Stimulated activated CD4-positive, alpha-beta T cell treated with anti-CD3 and anti-CD28 coated beads, Interleukin-12 subunit alpha, Interleukin-12 subunit beta, amount 100 ng/mL, for 48 hours (primary cell): ENCODE measurements at places on chromosomes 6 and 20.

DNA sequence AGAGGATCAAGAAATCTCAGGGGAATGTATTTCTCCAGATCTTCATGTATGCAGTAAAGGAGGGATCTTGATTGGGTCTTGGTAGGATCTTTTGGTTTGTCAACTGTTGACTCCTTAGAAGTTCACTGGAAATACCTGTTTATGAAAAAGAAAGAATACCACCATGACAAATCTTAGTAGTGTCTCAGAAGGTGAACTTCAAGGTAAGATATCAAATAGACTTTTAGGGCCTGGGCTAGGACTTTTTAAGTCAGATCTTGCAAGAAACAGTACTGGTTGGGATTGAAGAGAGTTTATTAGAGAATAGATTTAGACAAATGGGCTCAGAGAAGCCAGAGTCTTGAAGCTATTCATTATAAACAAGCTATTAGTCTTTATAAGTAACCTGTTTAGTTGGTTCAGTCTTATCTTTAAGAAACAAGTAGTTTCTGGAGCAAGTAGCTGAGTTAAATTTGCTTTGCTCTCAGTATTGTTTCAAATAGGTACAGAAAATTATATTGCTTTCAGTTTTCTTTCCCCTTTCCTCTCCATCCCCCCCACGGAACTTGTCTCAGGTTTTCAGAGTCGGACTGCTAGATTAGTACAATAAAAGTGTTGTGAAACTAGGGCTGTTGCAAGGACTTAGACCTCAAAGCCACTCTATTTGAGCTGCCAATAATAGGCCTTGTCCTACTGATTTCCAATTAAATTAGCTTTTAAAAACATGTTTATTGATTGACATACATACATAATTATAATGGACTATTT lies 529.1 kb upstream of the CITED2 start:
- no peak for DNase-seq

DNA sequence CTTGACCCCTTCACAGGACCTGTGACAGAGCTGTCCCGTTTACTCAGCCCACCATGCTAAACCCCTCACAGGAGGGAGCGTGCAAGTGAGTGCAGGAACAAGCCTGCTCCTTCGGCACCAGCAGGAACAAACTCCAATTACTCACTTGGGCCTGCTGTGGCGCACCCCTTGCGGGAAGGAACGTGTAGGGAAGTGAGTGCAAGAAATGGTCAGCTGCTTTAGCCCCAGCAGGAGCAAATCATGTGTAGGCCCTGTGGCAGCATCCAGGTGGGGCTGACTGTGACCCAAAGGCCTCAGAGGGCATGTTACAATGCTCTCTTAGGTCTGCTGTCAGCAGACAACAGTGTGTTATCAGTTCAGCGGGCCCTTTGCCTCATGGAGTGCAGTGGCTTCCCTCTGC lies 574.4 kb downstream of the PRKN start:
- no peak for DNase-seq

DNA sequence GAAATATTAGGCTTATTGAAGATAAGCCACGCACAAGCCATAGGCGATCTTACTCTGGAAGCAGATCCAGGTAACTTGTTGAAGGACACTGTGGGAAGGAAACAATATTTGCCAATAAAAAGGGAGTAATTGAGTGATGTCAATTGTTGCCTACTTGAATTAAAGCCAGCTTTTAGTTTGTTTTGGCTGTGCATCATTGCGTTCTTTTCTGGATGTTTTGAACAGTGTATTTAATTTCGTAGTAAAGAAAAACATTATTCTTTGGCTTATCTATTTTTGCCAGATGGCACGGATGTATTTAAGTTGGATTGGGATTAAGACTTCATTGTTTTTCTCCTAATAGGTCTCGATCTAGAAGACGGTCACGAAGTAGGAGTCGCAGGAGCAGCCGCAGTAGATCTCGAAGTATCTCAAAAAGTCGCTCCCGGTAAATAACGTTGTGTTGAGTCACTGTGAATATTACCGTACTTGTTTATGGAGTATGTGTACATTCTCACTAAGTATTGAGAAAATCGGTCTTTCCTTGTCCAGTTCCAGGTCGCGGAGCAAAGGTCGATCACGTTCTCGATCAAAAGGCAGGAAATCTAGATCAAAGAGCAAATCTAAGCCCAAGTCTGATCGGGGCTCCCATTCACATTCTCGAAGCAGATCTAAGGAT lies 2.6 kb downstream of the SRSF6 start:
- DNase-seq = no peak

DNA sequence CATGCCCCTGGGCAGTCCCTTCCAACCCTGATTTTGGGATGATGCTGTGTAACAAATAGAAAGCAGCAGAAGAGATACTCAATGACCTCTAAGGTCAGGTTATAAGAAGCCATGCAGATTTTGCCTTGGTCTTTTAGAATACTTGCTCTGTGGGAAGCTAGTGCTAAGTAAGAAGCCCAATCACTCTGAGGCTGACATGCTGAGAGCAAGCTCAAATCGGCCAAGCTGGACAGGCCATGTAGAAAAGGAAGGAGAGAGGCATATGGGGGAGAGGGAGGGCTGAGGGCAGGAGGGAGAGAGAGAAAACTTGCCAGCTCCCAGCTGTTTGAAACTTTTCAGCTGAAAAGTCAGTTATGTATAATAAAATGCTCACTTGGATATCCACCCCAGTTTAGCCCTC lies 1021.6 kb upstream of the MAP3K7 start:
- DNase-seq = no peak

DNA sequence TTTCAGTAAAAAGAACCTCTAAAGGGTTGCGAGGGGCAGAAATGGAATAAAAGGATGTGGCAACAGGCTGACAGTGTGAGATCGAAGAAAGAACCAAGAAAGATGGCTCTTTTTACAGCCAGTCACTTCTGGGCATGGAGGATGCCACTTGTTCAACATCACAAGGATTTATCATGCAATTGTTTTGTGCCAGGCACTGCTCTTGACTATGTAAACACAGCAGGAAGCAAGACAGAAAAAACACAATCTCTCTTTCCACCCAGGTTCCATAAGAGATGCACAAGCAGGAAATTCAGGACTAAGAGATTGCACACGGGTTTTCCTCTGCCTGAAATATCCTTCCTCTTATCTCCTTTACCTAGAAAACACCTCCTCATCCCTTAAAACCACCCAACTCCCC lies 38.0 kb downstream of the FOXA2 start:
- DNase-seq = no peak

- no peak for DNase-seq
Measured at GRCh38 chr20:37223053-37223452, 38.6 kb downstream of the GHRH start.

DNA sequence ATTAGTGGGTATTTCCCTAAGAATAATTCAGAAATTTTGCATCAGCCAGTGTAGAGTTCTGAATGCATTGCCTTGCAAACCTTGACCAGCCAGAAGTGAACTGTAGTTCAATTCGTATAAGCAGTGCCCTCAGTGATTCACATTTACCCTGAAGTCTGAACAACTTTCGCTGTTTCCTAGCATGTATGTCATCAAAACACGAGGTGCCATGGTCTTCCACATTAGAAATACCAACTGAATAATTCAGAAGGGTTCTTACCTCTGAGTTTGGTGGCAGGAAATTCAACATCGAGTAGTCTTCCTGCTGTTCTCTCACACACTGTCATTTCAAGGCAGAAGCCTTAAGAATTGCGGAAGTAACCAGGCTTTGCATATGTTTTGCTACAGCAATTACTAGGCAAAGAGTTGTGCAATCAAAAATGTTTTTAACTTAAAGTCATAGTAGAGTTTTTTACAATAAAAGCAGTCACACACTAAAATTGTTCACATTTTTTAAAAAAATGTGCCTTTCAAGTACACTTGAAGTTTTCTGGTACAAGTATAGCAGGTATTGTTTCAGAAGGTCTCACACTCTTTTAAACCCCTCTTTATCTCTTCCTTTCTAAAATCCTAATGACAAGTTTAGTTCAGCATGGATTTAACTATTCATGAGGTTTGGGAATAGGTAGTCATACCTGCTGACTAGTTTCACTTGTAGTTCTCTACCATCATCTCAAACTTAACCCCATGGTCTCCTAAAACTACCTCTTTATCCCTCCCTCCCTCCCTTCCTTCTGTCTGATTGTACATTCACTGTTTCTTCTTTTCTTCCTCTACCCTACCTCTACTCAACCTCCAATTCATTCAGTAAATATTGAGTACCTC lies 118.3 kb downstream of the STXBP5 start:
- peak; percentile 24 for DNase-seq

GRCh38 chr20:22630701-22631100 lies 46.3 kb upstream of the FOXA2 start:
- DNase-seq = no peak

- no peak for DNase-seq
Measured at GRCh38 chr20:62252342-62252966, 14.1 kb downstream of the OSBPL2 start.

DNA sequence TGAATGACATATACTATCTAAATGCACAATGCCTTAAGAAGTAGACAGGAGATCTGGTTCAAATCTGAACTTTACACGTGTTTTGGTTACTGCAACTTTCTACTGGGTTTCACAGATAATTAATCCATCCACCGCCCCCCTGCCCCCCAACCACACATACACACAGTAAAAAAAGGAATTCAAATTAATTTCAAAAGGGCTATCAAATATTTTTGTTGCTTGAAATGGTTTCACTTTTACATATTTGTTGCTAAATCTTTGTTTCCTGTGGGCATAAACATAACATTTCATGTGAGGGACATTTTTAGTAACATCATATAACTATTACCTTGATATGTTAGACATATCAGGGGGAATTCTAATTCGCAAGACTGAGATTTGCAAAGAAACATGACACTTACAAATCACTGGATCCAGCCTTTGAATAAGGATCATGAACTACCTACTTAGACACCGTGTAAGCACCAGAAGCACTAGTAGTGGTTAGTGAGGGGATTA lies 7.5 kb downstream of the NEDD9 start:
- no peak for DNase-seq

- DNase-seq = no peak
Measured at GRCh38 chr20:48886194-48886593, 35.3 kb upstream of the ARFGEF2 start.

DNA sequence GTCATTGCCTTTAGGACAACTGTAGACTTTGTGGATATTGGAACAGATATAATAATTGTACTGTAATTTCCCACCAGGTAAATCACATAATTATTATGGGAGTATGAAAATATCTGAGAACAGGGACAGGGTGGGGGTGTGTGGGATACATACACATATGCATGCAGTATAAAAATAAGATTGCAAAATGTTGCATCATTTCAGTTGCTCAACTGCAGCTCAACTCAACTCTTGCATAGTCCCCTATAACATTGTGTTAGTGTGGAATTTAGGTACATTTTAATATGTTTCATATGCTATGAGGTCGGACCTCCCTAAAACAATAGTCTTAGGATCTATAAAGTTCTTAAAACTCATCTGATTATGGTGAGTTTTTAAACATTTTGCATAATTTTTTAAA lies 275.0 kb upstream of the FLRT3 start:
- no peak for DNase-seq

GRCh38 chr6:161233986-161234661 lies 39.7 kb downstream of the AGPAT4 start:
- no peak for DNase-seq
